ENCODE measurements at places on chromosomes 3 and 15.

DNA sequence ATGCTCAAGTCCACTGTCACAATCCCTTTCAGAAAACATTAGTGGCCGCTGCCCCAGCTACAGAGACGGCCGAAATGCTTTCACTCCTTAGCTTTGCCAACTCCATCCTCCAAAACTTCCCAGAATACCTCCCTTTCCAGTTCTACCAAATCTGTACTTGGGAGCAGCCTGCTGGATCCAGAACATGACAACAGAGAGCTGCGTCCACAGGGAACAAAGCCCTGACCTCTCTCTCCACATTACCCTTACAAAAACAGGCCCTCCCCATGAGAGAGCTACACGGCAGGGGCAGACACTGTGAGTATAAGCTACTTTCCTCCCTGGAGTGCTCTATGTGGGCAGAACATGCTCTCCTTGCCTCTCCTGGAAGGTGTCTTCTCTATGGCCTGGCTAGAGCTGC, 6.3 kb downstream of the RBM15B start:
- DNase-seq: no peak

DNA sequence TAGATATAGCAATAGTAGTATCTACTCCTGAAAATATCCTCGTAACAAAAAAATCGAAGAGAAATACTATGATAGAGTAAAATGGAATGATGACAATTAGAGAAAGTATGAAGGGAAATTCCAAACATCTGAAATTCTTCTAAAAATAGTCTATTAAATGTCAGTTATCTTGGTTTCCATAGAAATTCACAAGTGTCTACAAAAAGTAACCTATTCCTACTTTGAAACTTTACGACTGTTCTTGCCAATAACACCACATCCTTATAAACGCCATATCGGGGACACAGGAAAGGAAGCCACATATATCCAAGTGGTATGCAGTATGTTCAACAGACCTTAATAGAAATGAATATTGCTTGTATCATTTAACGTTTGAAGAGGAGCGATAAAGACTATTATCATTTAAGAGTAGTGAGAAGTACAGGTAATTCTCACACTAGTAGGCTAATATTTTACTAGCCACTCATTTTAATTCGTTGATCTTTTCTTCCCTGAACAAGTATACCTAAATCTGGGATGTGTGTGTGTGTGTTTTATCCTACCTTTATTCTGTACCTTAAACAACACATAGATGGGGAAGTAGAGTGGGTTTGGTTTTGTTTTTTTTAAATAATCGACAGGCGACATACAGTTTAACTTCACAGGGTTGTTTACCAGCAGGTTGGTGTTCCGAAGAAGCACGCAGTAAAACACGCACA, 1.2 kb downstream of the GPR176 start:
- DNase-seq: no peak

DNA sequence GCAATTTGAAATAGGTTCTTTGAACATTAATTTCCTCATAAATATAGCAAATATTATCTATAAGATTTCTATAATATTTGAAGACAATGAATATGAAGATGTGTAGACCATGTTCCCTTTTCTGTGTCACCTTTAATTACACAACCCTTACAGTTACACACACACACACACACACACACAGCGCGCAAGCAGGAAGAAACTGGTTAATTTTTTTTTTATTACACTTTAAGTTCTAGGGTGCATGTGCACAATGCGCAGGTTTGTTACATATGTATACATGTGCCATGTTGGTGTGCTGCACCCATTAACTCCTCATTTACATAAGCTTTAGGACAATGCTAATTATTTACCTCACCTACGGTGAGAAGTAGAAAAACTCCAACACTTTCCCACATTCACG, 122.9 kb downstream of the TPRG1 start:
- no peak for DNase-seq

- DNase-seq: no peak
These were observed 32.1 kb downstream of the KIF9 start for GRCh38 chr3:47250309-47251060.

GRCh38 chr15:41829959-41830646, 2.2 kb downstream of the JMJD7 start:
- no peak for DNase-seq

DNA sequence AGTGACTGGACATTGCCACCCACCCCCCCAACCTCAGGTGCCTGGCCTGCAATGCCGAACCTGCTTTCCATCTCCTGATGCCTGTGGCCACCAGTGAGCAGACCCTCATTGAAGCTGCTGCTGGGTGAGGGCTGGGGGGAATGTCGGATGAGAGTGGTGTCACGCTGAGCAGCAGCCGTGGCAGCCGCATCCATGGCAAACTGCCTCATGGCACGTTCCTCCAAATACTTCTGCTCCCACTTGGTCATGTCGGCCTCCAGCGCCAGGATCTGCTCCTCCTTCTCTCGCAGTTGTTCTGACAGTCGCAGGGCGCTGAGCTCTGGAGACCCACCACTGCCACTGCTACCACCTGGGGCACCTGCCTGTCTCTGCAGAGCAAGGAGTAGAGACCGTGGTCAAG, 14.2 kb downstream of the AMOTL2 start:
- no peak for DNase-seq

Measured in NCI-H1092 (cell line).